AG08395 (cell line): ENCODE measurements at places on chromosomes 5 and 9.
A peak's percentile ranks its signal among the peaks of the same experiment; 100 is the strongest.

GRCh38 chr9:114434878-114435311 lies 47.1 kb upstream of the AKNA start:
- DNase-seq = peak; percentile 72

GRCh38 chr5:213803-214395 lies 4.1 kb downstream of the CCDC127 start:
- no peak for DNase-seq

- DNase-seq = no peak
Measured at GRCh38 chr5:39352951-39353350, 11.3 kb downstream of the C9 start.

DNA sequence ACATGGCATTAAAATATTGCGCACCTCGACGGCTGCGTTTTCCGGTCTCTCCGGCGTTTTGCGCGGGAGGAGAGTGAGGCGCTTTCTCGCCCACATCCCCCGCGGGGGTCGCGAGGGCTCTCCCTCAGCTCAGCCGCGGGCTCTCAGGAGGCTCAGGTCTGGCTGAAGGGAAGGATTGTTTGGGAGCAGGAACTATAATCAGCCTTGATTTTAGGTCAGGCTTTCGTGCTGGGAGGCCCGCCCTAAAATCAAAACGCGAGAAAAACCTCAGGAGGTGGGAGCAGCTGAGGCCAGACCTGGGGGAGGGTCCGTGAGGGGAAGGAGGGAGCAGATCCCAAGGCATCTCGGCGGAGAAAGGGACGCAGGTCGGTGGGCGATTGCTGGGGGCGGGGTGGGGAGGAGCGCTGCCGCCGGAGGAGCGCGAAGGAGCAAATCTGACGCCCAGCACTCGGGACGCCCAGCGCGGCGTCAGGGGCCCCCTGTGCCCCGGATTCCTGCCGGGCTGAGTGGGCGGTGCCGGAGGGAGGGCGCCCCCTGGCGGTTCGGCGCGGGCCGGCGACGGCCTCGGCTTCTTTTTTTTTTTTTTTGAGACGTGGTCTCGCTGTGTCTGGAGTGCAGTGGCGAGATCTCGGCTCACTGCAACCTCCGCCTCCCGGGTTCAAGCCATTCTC lies 18.7 kb upstream of the RNF130 start:
- DNase-seq = peak; percentile 80

GRCh38 chr9:129278391-129279237 lies 100.6 kb upstream of the IER5L start:
- no peak for DNase-seq

GRCh38 chr5:157545610-157546310 lies 29.8 kb downstream of the ADAM19 start:
- no peak for DNase-seq

DNA sequence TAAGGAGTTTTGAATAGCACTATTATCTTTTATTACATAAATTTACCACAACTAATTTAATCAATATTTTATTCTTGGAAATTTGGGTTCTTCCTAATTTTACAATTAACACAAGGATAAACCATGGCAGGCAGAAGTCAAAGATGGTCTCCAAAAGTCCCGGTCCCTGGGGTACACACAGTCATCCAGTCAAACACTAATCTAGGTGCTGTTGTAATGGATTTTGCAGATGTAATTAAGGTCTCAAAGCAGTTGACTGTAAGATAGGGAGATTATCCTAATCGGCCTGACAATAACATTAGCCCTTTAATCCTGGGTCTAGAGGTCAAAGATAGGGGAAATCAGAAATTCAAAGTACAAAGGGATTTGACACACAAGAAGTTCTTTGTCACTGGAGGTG lies 57.5 kb upstream of the HTR1A start:
- DNase-seq = no peak

GRCh38 chr5:172617817-172618216 lies 23.2 kb upstream of the NEURL1B start:
- no peak for DNase-seq

GRCh38 chr5:170748951-170749471 lies 34.5 kb upstream of the GABRP start:
- no peak for DNase-seq

DNA sequence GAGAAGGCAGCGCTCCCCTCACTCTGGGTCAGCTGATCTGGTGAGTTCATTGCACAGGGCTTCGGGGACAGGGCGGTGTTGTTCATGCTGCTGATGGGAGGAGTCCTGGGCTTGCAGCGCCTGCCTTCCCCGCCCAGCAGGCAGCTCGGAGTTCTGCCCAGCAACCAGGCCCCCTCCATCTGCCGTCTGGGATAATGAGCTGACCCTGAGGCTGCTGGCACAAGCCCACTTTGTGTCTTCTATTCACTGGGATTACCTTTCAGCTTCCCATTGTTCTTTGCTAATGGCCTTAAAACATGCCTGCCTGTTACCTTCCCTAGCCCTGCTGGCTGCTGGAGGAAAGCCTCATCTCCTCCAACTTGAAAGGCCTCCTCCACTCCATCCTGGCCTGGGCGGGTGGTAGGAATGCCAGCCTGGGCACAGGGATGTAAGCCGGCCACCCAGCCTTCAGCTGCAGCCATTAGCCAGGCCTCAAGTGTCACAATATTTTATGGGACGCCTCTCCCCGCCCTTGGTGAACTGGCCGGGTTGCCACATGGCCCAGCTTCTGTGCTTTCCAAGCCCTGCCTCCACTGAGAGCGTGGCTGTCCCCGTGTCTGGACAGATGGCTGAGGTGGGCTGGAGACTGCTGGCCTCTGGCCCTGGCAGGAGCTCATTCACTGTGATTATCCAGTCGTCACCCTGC lies 70.4 kb downstream of the GADD45G start:
- DNase-seq = no peak

DNA sequence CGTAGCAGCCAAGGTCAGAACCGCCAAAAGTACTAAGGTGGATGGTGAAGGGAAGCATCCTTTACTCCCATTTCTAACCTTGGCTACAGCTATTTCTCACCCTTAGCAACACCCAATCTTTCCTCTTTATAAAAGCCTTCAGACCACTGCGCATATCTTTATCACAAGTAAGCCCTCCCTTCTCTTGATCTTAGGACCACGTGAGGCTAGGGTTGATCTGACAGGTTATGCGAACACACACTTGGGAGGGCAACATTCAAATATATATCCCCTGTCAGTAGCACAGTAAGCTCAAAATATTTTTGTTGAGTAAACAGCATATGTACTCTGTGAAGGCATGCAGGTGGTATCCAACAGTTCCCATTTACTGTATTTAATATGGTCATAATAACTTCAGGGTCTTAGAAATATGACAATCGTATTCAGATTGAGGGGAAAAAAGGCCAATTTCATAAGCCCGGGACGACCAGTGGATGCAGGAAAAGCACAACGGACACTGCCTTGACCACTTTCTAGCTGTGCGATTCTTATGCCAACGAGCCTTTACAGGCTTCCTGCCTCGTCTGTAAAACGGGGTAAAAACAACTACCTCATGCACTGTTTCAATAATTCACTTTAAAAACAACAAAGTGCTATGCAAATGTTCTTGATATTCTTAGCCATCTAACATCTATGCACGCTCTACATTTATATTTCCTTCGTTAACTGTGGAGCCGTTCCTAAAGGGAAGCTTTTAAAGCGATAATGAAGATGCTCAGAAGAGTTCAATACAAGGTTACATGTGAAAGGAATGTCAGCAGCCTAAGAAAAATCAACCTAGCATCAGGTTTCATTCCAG lies 1.3 kb downstream of the ARSB start:
- DNase-seq = no peak

DNA sequence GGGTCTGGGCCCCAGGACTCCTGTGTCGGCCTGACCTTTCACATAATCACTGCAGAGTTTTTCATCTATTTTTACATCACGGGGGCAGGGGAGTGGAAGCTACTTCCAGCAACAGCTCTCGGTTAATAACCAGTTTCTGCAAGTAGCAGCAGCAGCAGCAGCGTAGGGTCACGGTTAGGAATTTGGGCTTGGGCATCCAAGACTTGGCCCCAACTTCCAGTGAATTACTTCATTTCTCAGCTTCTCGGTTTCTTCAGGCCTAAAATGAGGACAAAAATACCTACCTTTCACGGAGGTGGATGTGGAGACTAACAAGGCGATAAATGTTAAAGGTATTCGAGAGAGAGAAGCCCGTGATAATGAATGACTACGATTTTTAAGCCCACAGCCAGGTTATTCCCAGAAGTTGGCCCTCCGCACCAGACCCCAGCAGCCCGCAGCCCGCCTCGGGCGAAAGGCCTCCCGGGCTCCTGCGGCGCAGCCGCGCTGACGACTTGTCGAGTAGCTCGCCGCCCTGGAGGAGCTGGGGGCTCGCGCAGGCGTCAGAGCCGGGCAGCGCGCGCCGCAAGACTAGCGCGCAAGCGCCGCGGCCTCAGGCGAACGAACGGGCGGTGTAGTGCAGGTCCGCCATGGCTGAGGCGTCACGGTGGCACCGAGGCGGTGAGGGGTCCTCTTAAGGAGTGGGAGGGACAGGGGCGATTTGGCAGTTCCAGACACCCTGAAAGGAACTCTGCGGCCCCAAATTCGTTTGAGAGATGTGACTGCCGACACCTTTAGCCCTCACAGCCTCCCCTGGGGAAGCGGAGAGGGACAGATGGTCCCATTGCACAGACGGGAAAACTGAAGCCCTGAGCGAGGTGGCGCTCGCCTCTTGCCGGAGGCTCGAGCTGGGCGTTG lies at the start of gene PKD2L2:
Gene PKD2L2 (plus strand): TSS at position 595 of the 897 bp plus-strand sequence. CDS start 35 bp downstream, at position 630.
- peak; percentile 49 for DNase-seq

DNA sequence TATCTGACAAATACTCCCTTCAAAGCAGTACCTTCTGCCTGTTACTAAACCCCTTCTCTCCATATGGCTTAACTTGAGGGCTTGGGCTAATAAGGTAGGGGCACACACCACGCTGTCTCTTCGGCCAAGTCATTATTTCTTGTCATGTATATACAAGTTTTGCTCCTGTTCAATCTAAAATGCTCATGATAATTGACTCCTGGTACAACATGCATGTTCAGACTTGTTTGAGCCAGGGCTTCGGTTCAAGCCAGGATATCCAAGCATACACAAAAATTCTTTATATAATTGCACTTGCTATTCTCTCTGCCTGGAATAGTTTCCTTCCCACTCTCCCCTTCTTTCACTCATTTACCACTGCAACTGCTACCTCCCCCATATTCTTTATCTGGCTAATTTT lies 756.0 kb upstream of the C9orf72 start:
- DNase-seq = no peak

GRCh38 chr9:32501868-32502267 lies 24.1 kb downstream of the RIGI start:
- DNase-seq = no peak

GRCh38 chr9:94985649-94986048 lies 259.1 kb downstream of the AOPEP start:
- DNase-seq = no peak

GRCh38 chr5:72848474-72849428 lies 32.3 kb downstream of the TNPO1 start:
- DNase-seq = peak; percentile 47

GRCh38 chr9:32705059-32705458 lies 69.6 kb upstream of the TAF1L start:
- no peak for DNase-seq

GRCh38 chr5:83249156-83249555 lies 171.8 kb downstream of the XRCC4 start:
- DNase-seq = no peak

- DNase-seq = no peak
Measured at GRCh38 chr9:1929722-1930244, 85.4 kb upstream of the SMARCA2 start.
